ENCODE measurements at places on chromosomes 7 and 10.

DNA sequence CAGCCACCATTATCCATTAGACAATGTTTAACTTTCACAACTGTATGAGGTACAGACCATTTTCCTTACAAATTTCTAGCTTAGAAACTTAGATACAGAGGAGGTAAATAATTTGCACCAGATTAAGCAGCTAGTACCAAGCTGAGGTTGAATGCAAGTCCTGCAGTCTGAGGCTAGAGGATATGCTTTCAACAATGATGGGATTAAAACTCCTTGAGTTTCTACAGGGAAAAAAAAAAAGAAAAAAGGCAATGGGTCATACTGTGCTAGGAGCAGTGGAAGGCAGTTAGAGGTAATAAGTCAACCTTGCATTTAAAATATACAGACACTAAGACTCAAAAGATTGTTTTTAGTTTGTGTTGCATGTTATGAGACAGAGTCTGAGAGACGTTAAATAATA is 86.5 kb downstream of the SEMA3A start:
- no peak for DNase-seq

- peak; percentile 6 for DNase-seq
These were observed 63.5 kb downstream of the PRKAG2 start for GRCh38 chr7:151813445-151813844.

DNA sequence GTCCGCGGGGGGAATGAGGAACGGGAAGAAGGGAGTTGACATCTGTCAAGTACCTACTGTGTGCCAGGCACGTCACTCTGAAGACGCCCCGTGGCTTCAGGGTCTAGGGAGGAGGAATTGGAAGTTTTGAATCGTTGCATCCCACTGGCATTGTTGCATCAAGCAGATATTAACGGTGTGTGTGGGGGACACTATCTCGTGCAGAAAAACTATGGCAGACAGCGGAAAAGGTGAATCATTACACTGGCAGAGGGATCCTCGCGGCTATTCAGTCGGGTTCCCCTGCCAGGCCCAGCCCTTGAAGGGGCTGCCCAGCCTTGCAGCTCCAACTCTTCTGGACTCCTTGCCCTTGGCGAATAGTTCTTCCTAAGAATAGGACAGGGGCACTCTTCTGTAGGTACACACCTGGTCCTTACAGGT is 1.0 kb upstream of the KIAA1549 start:
- DNase-seq: no peak

GRCh38 chr10:8032558-8032957 is 21.9 kb upstream of the GATA3 start:
- no peak for DNase-seq

DNA sequence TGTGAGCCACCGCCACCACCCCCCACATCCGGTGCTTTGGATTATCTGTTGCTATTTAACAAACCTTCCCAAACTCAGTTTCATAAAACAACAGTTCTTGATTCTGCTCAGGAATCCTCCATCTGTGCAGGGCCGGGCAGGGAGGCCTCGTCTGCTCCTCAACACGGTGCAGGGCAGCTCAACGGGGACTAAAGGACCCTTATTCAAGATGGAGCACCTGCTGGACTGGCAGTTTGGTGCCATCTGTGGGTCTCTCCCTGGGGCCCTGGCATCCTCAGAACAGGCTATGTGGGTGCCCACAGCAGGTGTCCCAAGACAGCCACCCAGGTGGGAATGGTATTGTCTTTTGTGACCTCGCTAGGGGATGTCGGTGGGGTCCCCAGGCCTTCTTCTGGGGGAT is 31.0 kb upstream of the ELFN1 start:
- DNase-seq: peak; percentile 51

DNA sequence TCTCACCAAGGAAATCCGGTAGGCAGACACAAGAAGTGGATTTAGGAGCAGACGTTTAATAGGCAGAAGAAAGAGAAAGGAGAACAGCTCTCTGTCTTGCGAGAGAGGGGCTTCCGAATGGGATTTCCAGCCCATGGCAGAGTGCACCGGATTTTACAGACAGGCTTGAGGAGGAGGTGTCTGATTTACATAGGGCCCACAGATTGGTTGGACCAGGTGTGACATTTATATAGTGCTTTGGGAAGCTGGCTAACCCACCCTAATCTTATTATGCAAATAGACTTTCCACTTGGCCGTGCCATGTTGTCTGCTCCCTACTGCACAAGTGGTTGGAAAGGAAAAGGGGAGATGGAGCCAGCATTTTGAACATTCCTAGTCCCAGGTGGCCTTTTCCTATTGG is 57.8 kb downstream of the ANKMY2 start:
- DNase-seq: no peak

GRCh38 chr7:75966190-75966961 is 28.0 kb downstream of the TMEM120A start:
- no peak for DNase-seq

GRCh38 chr10:110791541-110792073 is 80.1 kb upstream of the PDCD4 start:
- DNase-seq: no peak

GRCh38 chr10:17548162-17548561 is 69.0 kb downstream of the HACD1 start:
- DNase-seq: no peak

DNA sequence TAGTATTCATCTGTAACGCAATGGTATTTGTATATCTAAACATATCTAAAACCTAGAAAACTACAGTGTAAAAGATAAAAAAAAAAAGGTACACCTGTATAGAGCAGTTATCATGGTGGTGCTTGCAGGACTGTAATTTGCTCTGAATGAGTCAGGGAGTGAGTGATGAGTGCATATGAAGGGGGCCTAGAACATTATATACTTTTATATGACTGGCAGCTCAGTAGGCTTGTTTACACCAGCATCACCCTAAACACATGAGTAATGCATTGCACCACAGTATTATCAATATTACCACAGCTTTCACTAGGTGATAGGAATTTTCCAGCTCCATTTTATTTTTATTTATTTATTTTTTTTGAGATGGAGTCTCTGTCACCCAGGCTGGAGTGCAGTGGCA is 40.8 kb downstream of the TRIM24 start:
- no peak for DNase-seq

DNA sequence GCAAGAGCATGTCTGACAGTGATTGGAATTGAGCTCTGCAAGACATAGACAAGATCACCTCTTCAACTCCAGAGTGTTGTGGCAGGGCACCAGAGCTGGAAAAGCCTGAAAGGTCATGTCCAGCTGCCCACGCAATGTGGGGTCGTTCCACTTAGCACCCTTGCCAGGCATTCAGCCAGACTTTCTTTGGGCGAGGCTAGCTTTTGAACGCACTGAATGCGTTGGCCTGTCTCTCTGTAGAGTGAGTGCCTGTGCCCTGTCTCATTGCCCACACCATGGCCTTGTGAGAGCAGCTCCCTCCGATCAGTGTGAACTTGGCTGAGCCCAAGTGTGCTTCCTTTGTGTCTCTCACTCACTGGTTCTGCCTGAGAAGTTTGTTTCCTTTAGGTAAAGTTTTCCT is 23.3 kb downstream of the UBTD1 start:
- DNase-seq: no peak

DNA sequence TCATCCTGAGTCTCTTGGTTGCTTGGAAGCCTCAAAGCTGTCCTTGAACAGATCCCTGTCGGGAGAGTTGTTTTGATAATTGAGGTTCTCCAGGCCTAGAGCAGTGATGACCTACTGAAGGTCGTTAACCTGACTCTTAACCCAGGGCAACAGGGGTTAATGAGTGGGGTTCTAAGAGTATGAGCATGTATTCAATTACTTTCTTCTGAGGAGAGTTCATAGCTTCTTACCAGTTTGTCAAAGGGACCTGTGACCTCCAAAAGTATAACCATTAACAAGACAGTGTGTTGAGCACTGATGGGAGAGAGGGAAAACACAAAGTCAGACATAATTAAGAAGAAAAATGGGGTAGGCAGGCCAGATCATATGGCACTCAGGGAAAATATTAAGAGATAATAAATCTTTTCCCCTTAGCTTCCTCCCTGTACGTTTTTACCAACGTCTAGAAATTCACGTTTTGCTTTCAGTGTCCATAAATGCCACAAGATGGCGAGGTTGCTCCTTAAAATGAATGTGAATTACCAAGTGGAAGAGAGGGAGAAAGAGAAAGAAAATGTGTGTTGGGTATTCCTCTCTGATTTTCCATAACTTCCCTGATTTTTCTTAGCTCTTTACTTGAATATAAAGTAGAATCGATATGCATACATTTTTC is 97.6 kb downstream of the SUGCT start:
- no peak for DNase-seq

DNA sequence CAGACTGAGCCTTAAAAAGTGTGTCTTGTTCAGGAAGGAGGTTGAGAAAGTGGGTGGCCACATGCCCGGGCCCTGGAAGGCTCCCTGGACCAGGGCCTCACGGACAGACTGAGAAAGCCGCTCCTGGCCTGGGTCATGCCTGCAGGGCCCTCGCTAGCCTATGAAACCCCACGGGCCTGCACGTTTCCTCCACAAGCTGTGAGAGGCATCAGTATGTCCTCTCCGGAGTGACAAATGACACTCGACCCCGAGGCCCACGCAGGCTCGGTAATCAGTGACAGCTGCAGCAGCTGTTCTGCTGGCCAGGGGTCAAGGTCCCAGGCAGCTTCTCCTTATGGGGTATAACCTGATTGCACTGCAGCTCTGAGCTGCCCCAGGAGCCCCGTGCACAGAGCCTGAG is 47.6 kb downstream of the ASB13 start:
- DNase-seq: no peak

DNA sequence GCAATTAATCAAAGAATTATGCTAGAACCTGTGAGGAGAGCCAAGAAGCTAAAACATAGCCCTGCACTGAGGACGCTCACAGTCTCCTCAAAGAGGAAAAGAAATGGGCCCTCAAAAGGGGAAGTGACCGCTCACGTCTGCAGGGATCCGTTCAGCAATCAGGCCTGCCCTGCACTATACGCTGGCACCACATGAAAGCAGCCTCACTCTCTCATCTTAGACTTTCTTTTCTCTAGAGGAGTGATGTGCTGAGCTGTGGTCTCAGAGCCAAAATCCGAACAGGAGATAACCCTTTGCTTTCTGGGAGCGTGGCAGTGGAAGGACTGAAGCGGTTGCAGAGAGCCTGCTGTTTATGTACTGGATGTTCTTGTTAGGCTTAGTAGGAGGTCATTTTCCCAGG is 6.3 kb upstream of the IL2RA start:
- no peak for DNase-seq

DNA sequence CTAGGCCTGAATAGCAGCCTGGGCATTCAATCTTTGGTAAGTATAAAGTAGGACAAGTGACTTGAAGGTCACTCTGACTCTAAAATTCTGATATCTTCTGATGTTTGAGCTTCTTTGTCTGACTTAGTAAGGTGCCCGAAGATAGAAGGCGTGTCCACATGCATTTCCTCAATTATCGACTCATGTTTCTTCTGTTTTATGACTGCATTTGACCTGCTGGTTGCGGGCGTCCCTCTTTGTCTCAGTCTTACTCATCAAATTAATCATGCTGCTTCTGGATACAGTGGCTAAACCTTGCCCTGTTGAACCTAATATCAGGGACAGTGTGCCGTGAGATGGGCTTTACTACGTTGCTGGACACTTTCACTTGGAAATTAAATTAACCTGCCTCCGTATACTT is 534.1 kb downstream of the SDK1 start:
- no peak for DNase-seq

- no peak for DNase-seq
These were observed 907 bp upstream of the VPS50 start for GRCh38 chr7:93231259-93231658.

DNA sequence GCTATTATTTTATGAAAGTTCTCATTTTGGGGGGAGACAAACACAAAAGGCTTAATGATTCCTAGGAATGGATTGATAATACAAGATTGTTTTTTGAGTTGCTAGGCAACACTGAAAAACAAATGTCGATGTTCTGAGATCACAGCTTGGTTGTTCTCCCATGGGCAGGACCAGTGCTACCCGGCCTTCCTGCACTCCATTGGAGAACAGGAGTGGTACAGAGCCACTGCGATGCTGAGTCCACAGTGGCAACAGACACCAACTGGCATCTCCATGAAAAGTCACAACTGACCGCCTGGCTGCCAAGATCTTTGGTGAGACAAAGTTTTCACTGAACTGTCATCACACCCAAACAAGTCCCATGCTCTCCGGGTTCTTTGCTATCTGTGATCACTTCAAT is 68.9 kb upstream of the NMT2 start:
- no peak for DNase-seq

DNA sequence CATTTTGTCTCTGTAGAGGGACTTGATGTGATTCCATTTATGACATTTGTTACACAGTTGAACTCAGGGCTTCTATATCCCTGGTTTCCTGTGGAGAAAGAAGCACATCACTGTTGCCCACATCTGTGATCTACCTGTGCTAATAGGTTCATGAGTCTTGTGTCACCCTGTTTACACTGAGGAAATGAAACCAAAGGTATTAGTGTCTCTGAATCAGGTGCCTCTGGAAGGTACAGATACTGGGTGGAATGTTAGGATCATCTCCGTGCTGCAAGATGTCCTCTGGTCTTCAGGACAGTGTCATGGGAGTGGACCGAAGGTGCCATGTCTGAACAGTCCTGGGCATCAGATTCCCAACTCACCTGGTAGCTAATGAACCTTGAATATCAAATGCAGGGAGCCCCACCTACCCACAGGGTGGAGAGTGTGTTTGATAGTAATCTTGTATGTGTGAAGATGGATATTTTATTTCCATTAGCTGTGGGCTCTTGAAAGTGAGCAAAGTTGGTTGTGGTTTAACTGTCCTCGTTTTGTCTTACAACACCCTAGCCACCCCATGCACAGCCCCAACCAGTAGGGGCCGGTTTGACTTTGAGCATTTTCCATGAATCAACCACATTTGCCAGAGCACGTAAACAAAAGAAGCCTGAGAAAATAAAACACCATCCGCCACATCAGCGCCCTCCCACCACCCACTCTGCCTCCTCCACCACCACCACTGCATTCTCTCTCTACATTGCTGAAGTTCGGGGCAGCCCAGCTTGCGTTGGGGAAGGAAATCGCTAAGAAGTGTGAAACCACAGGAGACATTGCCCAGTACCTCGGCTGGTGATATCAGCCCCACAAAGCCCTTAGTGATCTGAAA is 40.7 kb downstream of the TARP start:
- DNase-seq: peak; percentile 65

DNA sequence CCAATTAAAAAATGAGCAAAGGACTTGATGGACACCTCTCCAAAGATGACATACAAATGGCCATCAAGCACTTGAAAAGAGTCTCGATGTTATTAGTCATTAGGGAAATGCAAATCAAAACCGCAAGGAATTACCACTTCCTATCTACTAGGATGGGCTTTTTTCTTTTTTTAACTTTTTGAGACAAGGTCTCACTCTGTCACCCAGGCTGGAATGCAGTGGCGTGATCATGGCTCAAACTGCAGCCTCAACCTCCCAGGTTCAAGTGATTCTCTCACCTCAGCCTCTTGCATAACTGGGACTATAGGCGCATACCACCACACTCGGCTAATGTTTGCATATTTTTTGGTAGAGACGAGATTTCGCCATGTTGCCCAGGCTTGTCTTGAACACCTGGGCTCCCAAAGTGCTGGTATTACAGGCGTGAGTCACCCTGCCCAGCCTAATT is 13.6 kb downstream of the NKX1-2 start:
- no peak for DNase-seq

- no peak for DNase-seq
These were observed 108.1 kb upstream of the INSIG1 start for GRCh38 chr7:155189590-155189989.
